ENCODE measurements at places on chromosomes 7 and 10. TPM values are rescaled to one million over a fixed set of nuclear protein-coding genes. Genes with fewer than 3 reads are reported as not detected.

HOXA2 gene
- 1.3 TPM for total RNA-seq

MPP7 gene
- total RNA-seq, result 7.5 TPM

GRCh38 chr7:39624935-39625694, 1.7 kb downstream of the RALA start:
- H3K27me3 ChIP-seq, result no peaks in the 10 kb centered on the region
- peaks cover 24% of the 10 kb centered on the region for H3K4me1 ChIP-seq
- no peak for DNase-seq
- H3K36me3 ChIP-seq, result no peaks in the 10 kb centered on the region
- H3K27ac ChIP-seq, result no peak overlapping the region
- H3K4me3 ChIP-seq, result peak overlapping the region; percentile 94

SCIN gene
- 0.33 TPM for total RNA-seq

DNA sequence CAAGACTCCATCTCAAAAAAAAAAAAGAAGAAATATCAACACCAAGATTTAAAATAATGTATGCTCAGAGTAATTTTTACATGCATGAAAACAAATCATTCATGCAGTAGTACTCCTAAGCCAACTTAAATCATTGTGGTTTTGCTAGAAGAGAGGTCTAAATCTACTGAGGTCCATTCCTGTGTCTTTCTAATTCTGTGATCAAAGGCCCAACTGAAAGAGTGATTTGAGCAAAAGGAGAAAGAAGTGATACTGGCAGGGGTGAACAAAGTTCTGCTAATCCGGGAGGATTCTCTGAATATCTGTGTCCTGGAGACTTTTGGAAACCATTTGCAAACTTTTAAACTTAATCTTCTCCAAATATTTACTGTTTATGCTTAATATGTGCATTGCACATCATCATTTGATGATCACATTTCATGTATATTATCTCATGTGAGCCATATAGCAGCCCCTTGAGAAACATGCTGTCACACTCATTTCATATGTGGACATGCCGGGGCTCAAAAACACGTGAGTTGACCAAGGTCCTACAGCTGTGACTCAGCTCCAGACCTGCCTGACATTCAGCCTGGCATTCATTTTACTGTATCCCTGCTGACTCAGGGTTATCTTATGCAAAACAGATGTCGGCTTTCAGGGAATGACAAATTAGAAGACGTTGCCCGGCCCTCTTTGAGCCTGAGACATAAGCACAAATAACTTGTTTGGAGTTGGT, 76.4 kb downstream of the FAM107B start:
- H3K4me3 ChIP-seq, result no peak overlapping the region
- no peaks in the 10 kb centered on the region for H3K27me3 ChIP-seq
- DNase-seq, result no peak
- H3K36me3 ChIP-seq, result no peaks in the 10 kb centered on the region

ABCB4 gene
- 18.3 TPM for total RNA-seq

- no peaks in the 10 kb centered on the region for H3K36me3 ChIP-seq
- H3K27me3 ChIP-seq, result no peaks in the 10 kb centered on the region
- H3K4me3 ChIP-seq, result no peak overlapping the region
- no peak overlapping the region for H3K27ac ChIP-seq
Measured at GRCh38 chr10:78224602-78225001, 190.9 kb downstream of the RPS24 start.

GRCh38 chr7:50661345-50662040, 96.3 kb upstream of the DDC start:
- H3K27me3 ChIP-seq, result no peaks in the 10 kb centered on the region
- H3K4me1 ChIP-seq, result peaks cover 75% of the 10 kb centered on the region
- no peak overlapping the region for H3K4me3 ChIP-seq
- DNase-seq, result peak; percentile 87
- no peaks in the 10 kb centered on the region for H3K36me3 ChIP-seq

RBP3 gene
- not detected for total RNA-seq

DNA sequence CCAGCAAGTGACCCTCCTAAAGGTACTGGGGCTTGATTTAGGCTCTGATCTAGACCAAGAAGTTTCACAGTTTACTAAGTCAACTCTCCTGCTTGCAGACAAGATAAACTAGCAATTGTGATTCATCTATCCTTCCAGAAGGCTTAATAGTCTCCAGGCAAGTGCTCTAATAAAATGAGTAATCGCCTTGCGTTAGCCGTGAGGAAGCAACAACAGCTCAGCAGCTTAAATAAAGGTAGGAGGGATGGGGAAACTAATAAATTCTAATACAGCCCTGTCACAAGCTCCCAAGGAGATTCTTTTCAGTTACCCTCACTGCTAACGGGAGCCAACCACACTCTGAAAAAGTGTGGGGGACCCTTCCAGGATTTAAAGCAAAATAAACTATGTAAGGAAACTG, 48.4 kb downstream of the FRMD4A start:
- no peaks in the 10 kb centered on the region for H3K4me1 ChIP-seq
- DNase-seq, result no peak
- no peak overlapping the region for H3K4me3 ChIP-seq
- H3K36me3 ChIP-seq, result no peaks in the 10 kb centered on the region

- no peak for DNase-seq
- no peak overlapping the region for H3K4me3 ChIP-seq
- no peaks in the 10 kb centered on the region for H3K4me1 ChIP-seq
- H3K27ac ChIP-seq, result no peak overlapping the region
- H3K36me3 ChIP-seq, result no peaks in the 10 kb centered on the region
- no peaks in the 10 kb centered on the region for H3K27me3 ChIP-seq
Measured at GRCh38 chr7:113521468-113521867, 397.3 kb downstream of the PPP1R3A start.

SFMBT2 gene
- 32.8 TPM for total RNA-seq

Measured in spleen (tissue), 13 donors.